Right kidney (tissue), 9 donors: ENCODE measurements at places on chromosomes 4 and X.

- DNase-seq: peak; percentile 8
Observed at GRCh38 chrX:53831662-53832635, 145.4 kb upstream of the HUWE1 start.

GRCh38 chr4:129264008-129264657, 168.2 kb downstream of the C4orf33 start:
- DNase-seq: no peak

- DNase-seq: no peak
Observed at GRCh38 chr4:137587796-137588195, 55.5 kb upstream of the PCDH18 start.

GRCh38 chr4:111991163-111991562, 154.1 kb upstream of the FAM241A start:
- DNase-seq: no peak

DNA sequence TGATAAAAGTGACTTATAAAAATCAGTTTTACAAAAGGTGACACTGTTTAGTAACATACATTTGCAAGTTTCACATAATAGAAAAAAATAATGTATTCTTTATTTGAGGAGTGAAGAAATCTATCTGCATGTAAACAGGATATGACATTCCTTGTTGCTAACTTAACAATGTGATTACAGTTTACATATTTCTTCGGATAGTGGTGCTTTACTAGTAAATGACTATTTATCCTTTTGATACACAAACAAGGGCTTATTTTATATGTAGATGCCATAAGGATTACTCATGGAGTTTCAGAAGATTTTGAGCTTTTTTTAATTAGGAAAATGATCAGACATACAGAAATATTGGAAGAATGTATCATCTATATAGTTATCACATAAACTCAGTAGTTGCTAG, 126.5 kb downstream of the SLIT2 start:
- DNase-seq: no peak

GRCh38 chr4:123776267-123776666, 379.7 kb downstream of the SPRY1 start:
- no peak for DNase-seq

- no peak for DNase-seq
Observed at GRCh38 chrX:21885568-21885967, 29.8 kb downstream of the YY2 start.

DNA sequence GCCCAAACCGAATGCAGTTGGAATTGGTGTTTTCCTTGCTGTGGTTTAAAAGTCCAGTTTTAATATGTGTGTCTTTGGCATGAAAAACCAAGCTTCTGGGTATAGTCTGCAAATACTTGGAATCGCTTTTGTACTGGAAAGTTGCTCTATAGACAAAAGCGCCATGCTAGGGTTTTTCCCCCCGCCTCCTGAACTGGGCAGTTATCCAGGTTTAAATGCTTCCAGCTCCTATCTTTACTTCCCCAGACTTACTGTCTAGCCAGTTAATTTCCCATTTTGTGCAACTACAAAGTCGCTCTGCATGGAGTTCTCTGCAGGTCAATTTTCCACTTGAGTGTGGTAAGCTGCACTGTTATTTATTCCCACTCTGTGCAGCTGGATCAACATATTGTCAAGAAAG, 2.7 kb downstream of the RASL11B start:
- no peak for DNase-seq

GRCh38 chrX:118329175-118329574, 16.7 kb upstream of the WDR44 start:
- no peak for DNase-seq

GRCh38 chrX:98203800-98204199, 1320.1 kb downstream of the RPA4 start:
- DNase-seq: no peak

- no peak for DNase-seq
Observed at GRCh38 chrX:45077748-45078424, 122.8 kb downstream of the DIPK2B start.

GRCh38 chr4:109389369-109390114, 44.1 kb upstream of the SEC24B start:
- peak; percentile 23 for DNase-seq

DNA sequence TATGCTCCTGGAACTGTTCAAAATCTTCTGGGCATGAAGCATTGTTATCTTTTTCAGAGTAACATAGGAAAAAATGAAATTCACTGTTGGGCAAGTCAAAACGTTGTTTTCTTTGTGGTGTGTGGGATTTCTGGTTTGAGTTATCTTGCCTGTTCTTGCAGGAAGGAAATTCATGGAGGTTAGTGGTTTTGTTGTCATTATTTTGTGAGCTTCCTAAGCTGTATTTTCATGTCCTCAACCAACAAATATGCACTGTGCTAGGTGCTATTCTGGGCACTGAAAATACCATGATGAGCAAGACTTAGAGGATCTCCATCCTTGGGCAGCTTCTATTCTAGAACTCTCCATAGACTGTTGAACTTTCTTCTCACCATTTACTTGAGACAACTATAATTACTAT, 16.9 kb downstream of the SPINK2 start:
- no peak for DNase-seq

GRCh38 chr4:47367761-47368160, 95.7 kb downstream of the COMMD8 start:
- no peak for DNase-seq

GRCh38 chrX:15790769-15791290, 546 bp downstream of the ZRSR2 start:
- DNase-seq: no peak

DNA sequence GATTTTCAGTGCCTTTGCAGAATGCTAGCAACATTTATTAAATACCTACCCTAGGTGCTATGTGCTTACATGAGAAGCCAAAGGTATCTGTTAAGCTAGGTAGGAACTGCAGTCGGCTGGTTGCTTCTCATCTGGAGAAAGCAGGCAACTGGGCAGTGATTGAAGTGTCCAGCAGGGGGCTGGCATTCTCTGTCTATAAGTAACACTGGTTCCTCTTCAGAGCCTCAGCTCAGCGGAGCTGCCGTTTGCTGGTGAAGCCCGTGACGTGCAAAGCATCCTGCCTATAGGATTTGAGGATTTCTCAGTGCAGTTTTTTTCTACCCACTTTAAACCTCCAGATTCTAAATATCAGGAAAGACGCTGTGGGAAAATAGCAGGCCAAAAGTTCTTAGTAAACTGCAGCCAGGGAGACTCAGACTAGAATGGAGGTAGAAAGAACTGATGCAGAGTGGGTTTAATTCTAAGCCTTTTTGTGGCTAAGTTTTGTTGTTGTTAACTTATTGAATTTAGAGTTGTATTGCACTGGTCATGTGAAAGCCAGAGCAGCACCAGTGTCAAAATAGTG, at the start of gene GRPR:
GRPR (plus strand) TSS at position 344 of the 565 bp plus-strand sequence. CDS start 389 bp downstream, outside the sequence.
- peak; percentile 5 for DNase-seq

GRCh38 chr4:951594-952468, 19.6 kb downstream of the TMEM175 start:
- DNase-seq: no peak

- no peak for DNase-seq
Observed at GRCh38 chrX:123884809-123885408, 25.1 kb downstream of the XIAP start.

GRCh38 chr4:11404431-11404830, 24.3 kb downstream of the HS3ST1 start:
- DNase-seq: no peak

DNA sequence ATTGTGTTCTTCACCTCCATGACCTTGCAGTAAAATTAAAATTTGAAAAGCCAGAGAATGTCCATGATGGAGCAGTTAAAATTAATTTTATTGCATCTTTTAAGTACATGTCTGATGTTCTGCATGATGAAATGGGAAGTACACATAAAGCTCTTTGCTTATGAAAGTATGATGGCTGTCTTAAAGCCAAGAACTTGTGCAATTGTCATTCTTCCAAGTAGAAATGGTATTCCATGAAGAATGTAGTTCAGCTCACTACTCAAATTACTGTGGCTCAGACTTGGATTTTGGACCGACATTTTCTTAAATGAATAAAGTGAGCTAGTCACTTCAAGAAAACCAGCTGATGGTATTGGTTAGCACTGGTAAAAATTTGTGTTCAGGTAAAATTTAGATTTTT, 161.7 kb upstream of the CXCL13 start:
- DNase-seq: no peak

GRCh38 chr4:176034936-176035335, 30.7 kb upstream of the WDR17 start:
- DNase-seq: no peak

GRCh38 chr4:118904418-118904817, 15.8 kb downstream of the SYNPO2 start:
- DNase-seq: no peak

GRCh38 chrX:135652602-135653001, 60.8 kb upstream of the CT45A1 start:
- DNase-seq: no peak

GRCh38 chr4:10047967-10048366, 26.7 kb upstream of the SLC2A9 start:
- no peak for DNase-seq

GRCh38 chr4:147822128-147822527, 90.2 kb downstream of the ARHGAP10 start:
- no peak for DNase-seq

- DNase-seq: no peak
Observed at GRCh38 chr4:182842759-182843390, 74.3 kb downstream of the DCTD start.

DNA sequence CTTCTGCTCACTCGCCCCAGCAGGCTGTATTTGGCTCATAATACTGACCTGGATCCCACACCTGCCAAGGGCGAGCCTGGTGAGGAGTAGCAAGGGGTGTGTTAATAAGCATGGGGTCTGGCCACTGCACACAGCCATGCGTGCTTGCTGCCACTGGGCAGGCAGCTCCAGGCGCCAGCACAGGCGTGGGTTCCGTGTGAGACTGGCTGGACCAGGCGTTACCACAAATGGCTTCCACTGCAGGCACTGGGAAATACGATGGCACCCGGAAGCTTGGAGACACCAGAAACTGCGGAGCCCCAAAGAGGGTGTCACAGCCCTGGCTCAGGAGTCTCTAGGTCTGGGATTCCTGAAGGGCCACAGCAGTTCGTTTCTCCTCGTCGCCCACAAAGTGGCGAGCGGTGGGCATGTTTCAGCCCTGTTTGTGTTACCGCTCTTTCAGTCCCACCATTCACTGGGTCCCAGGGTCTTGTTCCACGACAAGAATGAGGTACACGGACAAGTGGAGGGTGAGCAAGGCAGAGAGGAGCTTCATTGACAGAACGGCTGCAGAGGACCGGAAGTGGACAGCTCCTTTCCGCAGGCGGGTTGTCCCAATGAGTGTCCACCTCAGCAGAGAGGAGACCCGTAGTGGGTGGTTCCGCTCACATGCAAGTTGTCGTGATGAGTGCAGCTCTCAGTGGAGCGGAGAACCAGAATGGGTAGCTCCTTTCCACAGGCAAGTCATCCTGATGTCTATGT, 428.9 kb downstream of the EPHA5 start:
- no peak for DNase-seq

GRCh38 chr4:81021142-81021944, 9.2 kb upstream of the BMP3 start:
- no peak for DNase-seq

DNA sequence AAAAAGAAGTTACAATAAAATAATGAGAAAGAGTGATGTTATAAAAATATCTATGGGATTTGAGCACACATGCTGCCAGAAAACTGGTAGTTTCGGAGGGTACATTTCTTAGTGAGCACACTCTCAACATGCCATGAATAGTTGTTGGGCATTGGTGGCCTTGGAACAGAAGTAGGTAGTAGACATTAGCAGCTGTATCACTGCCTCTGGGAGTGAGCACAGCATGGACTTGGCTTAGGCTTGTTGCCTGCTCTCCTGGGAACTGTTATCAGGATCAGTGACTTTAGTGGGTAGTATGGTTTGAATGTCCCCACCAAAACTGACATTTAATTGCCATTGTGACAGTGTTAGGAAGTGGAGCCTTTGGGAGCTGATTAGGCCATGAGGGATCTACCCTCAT, 13.3 kb upstream of the PDLIM3 start:
- no peak for DNase-seq

- no peak for DNase-seq
Observed at GRCh38 chr4:155687380-155687982, 20.8 kb downstream of the GUCY1A1 start.

GRCh38 chrX:13646154-13646549, 6.8 kb upstream of the TCEANC start:
- DNase-seq: no peak

DNA sequence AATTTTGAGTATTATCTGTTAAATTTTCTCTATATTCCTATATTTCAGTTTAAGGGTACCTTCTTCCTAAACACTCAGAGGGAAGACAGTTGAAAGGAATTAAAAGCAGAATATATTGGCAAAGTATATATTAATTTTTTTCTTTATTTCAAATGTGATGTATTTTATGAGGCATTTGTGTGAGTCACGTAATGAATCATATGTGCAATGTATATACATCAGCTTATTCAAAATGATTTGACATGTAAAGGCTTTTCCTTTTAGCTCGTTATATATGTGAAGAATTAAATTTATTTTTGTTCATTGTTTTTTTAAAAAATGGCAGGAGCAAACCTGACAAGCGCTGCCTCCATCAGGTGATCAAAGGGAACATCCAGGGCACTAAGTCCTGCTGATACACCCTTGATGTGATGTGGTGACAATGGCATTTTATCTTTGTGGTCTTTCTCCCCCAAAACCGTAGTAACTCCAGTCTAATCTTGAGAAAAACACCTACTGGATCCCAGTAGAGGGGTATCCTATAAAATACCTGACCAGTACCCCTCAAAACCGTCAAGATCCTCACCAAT, 8.9 kb downstream of the WWC2 start:
- no peak for DNase-seq

DNA sequence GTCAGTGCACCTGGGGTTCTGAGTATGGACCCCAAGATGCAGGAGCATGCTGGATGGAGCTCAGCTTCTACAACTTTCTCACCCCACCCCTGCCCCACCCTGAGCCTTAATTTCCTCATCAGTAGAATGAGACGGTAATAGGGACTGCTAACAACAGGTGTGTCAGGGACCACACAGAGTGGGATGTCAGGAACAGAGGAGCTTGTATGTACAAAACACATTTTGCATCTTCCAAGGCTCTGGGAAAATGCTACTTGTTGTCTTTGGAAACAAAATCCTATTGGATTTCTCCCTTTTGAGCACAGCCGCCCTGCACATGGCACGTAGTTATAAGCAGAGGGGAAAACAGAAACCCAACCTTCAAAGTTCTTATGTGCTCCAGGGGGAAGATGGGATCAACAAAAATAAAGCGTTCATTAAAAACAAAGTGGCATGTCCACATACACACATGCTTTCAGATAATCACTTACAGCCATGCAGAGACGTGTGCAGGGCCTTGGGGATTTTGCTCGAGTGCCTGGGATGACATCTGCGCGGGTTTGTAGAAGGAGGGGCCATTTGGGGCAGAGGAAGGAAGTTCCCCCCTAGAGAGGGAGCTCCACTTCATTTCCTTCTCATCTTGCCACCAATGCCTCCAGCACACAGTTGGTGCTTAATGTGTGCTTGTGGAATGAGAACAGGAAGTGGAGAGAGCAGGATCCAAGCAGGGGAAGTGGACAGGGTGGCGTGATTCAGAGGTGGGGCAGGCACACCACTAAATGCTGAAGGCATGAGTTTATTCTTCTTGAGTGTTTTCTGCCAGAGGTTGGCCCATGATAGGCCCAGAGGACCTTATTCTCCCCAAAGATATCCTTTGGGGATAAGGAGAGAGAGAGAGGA, 138.9 kb downstream of the SMIM20 start:
- no peak for DNase-seq

GRCh38 chrX:17027931-17028330, 81.5 kb downstream of the REPS2 start:
- no peak for DNase-seq

- DNase-seq: no peak
Observed at GRCh38 chr4:113433116-113433515, 328.4 kb downstream of the CAMK2D start.

- no peak for DNase-seq
Observed at GRCh38 chr4:11881947-11882346, 453.3 kb upstream of the HS3ST1 start.

GRCh38 chrX:38879631-38880220, 78.5 kb downstream of the MID1IP1 start:
- DNase-seq: no peak
